Stimulated activated CD4-positive, alpha-beta T cell treated with anti-CD3 and anti-CD28 coated beads, TNF-alpha, amount 100 ng/mL, for 48 hours (primary cell): ENCODE measurements at places on chromosomes 4 and X.

DNA sequence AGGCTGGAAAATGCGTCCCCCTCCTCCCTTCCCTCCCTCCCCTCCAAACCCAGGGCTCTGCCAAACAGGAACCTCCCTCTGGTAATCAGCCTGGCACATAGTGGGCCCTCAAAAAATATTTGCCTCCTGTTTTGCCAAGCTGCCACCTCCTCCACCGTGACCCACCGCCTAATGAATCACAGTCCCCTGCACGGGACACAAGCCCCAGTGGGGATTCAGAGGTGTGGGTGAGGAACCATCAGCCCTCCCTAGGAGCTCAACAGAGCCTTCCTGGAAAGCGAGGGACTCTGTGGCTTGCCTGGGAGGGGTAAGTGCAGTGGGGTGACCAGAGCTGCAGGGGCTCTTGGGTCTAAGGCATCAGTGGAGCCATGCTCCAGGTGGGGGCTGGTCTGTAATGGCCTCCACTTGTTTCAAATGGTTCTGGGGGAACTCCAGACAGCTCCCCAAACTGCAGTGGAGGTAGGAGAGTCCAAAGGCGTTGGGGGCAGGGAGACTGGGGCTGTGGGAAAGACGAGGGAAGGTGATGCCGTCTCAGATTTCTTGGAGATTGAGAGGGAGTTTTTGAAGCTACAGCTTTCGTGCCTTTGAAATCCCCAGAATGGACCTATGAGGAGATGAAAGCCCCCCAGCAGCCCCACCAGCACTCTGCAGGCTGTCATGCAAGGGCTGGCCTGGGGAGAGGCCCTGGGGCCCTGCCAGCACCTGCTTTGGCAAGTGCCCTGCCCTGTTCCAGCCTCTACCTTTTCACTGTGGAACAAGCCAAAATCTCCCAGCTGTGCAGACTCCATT, 1.0 kb upstream of the PPP2R2C start:
- no peak for DNase-seq

DNA sequence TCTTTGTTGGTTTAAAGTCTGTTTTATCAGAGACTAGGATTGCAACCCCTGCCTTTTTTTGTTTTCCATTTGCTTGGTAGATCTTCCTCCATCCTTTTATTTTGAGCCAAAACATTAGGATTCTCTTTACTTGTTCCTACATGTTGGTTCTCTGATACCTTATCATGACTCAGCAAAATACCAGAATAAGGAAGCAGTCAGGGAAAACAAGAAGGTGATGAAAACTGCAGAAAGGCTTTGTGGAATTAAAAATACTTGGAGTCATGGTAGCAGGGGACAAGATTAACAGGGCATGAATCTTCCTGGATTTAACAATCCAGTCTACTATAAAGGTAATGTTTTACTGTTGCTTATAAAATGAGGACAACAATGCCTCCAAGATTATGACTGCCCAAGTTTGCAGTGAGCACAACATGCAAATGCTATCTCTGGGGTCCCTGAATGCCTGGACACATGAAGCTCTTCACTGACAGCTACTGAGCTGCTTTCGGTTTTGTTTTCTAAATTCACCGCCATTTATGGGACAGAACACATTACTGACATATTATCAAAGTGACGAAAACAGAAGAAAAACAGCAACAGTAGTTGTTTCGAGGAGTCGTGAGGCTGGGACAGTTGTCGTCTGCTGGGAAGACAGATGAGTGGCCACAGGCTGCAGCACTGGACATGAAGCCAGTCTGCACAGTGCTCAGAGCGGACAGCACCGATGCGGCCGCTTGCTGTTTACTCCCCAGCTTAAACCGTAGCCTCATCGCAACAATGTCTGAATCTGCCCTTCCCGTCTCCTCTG, 174.5 kb upstream of the DKK2 start:
- no peak for DNase-seq

- no peak for DNase-seq
Measured at GRCh38 chrX:139844884-139845283, 88.0 kb downstream of the ATP11C start.

- DNase-seq, result no peak
Measured at GRCh38 chr4:173703021-173703420, 173.0 kb upstream of the HAND2 start.

GRCh38 chr4:124754681-124755080, 42.1 kb upstream of the ANKRD50 start:
- DNase-seq, result no peak

GRCh38 chr4:141427726-141428296, 207.1 kb downstream of the ZNF330 start:
- DNase-seq, result no peak

DNA sequence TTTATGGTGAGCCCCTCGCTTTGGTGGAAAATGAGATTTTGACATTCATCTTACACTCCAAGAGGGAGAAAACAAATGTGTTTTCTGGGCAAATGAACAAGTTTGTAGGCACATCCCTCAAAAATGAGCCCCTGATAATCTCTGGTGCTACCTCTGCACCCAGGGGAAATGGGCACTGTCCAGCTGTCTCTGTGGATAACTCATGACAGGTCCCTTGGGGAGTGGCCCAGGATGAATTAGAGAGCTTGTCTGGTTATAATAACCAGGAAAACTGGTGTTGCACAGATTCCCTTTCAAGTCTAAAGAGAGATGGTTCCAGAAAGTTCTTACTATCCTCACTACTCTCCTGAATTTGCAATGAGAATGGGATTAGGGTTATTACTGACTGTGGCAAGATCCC, 7.5 kb downstream of the RASL11B start:
- no peak for DNase-seq

DNA sequence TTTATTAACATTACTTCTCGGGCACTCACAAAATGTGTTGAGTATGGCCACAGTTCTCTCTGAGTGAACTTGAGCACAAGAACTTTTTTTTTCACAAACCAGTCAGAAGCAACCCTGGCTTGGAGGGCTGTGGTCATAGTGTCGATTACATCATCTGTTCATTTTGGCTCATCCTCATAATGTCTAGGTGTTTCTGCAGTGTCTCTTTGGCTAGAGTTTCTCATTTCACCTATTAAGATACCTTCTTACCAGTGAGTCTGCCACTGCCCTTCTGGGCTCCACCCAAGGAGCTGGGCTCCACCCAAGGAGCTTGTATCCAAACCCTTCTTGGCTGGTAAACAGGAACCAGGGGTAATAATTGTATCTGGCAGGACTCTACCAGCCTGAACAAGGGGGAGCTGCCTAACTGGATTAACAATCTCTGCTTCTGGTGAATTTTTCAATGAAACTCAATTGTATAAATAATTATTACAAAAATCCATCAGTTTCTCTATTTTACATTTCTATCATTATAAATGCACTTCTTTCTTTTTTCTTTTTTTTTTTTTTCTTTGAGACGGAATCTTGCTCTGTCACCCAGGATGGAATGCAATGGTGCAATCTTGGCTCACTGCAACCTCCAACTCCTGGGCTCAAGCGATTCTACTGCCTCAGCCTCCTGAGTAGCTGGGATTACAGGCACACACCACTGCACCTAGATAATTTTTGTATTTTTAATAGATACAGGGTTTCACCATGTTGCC, 667.7 kb upstream of the SLIT2 start:
- no peak for DNase-seq

- no peak for DNase-seq
Measured at GRCh38 chrX:33923262-33923661, 208.9 kb downstream of the FAM47A start.

DNA sequence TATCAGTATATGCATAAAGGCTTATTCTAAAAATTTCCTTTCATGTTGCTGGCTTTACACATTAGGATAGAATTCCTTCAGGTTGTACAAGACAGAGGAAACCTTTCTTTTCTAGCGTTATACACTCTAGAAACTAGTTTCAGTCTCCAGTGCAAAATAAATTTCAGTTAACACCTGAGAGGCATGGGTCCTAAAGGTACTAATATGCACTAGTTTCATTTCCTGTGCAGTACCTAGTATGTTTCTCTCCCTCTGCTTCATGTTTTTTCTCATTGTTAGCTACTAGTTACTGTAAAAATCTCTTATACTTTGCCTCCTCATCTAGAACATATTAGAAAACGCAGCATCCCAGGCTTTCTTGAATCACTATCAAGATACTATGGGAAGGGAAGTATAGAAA, 54.0 kb downstream of the SNX25 start:
- DNase-seq, result no peak

DNA sequence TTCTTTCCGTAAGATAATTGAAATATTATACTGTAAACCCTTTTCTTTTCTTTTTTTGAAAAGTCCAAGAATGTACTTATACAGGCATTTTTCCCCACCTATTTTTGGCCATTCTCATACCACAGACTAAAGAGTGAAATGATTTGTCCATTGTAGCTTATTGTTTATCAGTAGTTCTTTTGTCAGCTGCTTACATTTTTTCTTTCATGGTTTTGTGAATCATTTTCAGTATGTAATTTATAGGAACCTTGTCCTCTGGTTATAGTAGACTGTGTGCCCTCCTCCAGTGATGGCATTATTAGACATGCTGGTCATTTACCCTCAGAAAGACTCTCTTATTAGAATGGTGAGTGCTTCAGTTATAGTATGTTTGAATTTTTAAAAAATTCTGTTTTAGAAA, 56.7 kb downstream of the CCKAR start:
- DNase-seq, result no peak

DNA sequence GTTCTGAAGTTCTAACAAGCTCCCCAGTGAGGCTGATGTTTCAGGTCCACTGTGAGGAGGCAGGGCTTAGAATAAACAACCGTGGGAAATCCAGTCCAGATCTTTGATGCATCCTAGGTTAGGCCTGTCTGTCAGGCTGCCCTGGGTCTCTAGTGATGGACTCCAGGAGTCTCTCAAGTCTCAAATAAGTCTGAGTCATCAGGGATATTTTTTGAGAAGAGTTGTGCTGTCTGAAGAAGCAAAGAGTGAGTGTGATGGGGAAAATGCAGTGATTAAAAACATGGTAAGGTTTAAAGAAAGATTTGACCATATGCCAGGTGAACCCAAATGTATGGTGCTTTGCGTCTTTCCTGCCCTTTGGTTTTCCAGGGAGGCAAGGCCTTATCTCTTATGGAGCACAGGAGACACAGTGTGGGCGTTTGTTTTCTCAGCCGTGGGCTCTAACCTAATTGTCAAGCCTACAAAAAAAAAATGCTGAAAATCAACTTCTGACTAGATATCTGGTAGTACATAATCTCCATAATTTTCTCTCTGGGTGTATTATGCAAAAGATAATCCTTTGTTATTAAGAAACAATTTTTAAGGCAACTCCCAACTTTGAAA, 100.7 kb downstream of the PTTG2 start:
- DNase-seq, result no peak

DNA sequence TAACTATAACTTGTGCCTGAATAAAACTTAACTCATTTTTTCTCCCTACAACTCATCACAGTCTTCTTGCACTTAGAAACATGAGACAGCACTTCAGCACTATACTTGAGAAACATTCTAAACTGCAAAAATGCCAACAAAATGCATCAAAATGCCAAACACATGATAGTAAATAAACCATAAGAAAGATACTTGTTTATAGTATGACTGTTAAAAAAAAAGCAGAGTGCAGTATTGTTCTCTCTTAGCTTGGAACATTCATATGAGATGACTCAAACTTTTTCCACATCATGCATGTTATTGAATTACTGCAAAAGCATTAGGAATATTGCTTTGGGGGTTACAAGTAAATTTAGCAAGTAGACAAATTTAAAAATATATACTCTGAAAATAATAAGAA, 135.7 kb upstream of the ANXA10 start:
- no peak for DNase-seq

DNA sequence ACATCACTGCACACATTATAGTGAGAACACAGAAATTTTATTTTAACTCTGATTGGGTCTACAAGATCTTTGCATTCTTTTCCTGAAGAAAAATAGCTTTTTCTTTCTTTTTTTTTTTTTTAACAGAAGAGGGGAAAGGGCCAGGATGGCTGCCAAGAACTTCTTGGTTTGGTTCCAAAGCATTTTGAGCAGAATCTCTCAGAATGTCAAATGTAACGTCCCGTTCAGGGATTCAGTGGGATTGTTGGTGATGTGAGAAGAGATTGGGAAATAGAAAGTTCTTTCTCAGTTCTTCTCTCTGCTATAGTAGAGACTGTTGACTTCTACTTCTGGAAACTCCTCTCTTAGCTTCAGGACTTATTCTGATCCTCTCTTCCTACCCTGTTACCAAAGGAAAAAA, 70.9 kb upstream of the CBR4 start:
- no peak for DNase-seq

DNA sequence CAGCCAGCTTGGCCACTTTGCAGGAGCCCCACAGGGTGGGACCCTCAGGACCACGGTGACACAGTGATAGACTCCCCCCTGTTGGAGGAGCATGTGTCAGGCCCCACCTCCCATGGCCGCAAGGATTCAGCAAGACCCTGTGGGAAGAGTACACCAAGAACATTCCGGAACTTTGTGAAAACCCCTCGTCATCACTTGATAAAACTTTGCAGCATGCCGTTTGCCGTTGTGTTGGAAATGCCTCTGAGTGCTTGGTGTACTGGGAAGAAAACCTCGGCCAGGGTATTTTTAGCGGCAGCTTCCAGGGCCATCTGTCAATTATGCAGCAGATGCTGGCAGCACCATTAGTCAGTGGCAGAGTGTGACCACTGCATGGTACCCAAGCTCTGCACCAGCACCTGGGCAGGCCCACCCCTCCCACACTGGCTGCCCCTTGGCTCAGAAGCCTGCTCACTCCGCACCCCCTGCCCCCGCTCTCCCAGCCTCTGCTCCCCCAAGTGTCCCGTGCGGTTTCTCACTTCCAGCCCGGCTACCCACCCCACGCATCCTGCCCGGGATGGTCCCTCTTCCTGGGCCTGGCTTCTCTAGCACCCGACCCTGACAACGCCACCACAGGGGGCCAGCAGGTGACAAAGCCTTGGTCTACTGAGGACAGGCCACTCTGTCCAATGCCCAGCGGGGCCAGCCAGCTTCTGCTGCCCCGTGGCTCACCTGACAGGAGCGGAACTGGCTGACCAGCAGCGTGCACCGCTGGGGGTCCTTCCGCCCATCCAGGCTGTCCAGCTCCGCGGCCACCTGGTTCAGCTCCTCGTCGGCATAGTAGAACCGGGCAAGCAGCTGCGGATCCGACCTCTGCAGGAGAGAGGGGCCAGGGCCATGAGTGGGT, 65.0 kb downstream of the ZFYVE28 start:
- no peak for DNase-seq

GRCh38 chr4:47945930-47946726, 31.7 kb upstream of the NFXL1 start:
- no peak for DNase-seq

- DNase-seq, result peak; percentile 81
Measured at GRCh38 chr4:39638354-39639239, at the start of gene SMIM14. SMIM14 (minus strand) TSS chr4:39638865; CDS start chr4:39605145, 33,720 bp downstream.

GRCh38 chr4:78370631-78371372, 180.8 kb upstream of the ANXA3 start:
- DNase-seq, result no peak

- DNase-seq, result no peak
Measured at GRCh38 chr4:183337349-183337748, 15.1 kb upstream of the CLDN24 start.
